Cardiac muscle cell (in vitro differentiated cells and primary cell): ENCODE measurements at places on chromosomes 4 and X.

GRCh38 chr4:97359826-97360225, 783.5 kb downstream of the STPG2 start:
- no peak for DNase-seq

- no peak for DNase-seq
Observed at GRCh38 chr4:61540944-61541343, 340.8 kb downstream of the ADGRL3 start.

- DNase-seq = peak; percentile 17
Observed at GRCh38 chr4:115325836-115326235, 212.4 kb upstream of the NDST4 start.

DNA sequence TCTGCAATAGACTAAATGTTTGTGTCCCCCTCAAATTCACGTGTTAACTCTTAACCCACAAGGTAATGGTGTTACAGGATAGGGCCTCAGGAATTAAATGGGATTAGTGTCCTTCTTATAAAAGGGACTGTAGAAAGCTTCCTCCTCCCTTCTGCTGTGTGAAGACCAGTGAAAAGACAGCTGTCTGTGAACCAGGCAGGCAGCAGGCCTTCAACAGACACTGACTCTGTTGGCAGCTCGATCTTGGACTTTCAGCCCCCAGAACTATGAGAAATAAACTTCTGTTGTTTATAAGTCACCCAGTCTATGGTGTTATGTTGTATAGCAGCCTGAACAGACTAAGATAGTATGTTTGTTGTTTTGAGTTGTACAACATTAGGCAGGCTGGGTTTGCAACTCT, 208.1 kb downstream of the GBA3 start:
- no peak for DNase-seq

GRCh38 chr4:37685161-37685822, 884 bp downstream of the RELL1 start:
- DNase-seq = peak; percentile 62

DNA sequence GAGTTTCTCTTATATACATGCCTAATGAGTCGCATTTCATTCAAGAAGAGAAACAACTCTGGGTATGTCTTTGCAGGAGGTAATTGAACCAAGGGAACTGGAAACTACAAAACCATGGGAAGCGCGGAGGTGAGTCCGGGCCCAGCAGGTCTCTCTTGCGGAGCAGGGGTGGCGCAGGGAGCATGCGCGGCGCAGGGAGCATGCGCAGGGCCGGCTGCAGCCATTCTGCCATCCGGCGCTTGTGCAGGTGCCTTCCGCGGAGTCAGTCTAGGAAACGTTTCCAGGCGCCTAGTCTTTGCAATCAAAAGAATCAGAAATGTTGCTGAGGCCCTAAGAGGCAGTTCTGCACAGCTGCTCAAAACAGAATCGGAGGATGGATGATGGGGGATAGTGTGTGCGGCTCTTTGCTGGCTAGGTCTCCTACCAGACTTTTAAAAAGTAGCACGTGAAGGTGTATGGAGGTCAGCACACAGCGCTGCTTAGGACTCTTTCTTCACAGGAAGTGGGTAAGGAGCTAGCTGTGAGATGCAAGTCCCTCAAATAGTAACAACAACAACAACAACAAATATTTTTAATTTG, 433.8 kb upstream of the FAT1 start:
- DNase-seq = no peak

- DNase-seq = no peak
Observed at GRCh38 chr4:151304226-151304625, 21.2 kb downstream of the SH3D19 start.

GRCh38 chr4:7831858-7832730, 107.6 kb downstream of the AFAP1 start:
- DNase-seq = no peak

DNA sequence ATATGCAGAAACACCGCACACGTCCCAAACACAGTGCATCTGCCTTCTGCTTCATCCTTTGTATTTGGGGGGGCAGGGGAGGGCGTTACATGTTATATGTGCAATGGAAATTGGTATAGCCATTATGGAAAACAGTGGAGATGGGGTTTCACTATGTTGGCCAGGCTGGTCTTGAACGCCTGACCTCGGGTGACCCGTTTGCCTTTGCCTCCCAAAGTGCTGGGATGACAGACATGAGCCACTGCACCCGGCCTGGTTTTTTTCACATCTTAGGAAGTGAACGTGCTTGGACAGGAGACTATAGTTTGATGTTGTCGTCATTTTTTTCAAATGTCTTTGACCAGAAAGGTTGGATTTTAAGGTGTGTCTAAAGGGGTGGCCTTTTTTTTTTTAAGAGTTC, 88.6 kb downstream of the DHRSX start:
- no peak for DNase-seq

DNA sequence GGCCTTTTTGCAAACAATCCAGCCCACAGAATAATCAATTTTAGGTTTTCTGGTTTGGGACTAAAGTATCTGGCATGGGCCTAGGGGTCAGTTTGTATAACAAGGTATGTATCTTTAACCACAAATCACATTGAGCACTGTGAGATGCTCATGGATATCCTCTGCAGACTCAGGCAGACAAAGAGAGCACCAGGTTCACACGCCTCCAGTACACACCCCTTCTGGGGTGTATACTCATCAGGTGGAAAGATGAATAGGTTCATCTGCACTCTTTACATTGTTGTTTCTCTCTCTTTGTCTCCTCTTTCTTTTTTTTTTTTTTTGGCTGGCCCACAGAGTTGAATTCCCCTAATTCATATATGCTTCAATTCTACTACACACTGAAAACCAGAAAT, 21.1 kb downstream of the TEC start:
- no peak for DNase-seq

- no peak for DNase-seq
Observed at GRCh38 chrX:137387646-137388045, 178.3 kb upstream of the ZIC3 start.

- DNase-seq = no peak
Observed at GRCh38 chr4:26400132-26400531, 79.3 kb downstream of the RBPJ start.

- no peak for DNase-seq
Observed at GRCh38 chr4:1380368-1381151, 25.7 kb downstream of the NKX1-1 start.

- DNase-seq = no peak
Observed at GRCh38 chr4:84718699-84719098, 135.8 kb downstream of the CDS1 start.

GRCh38 chr4:8651661-8652180, 59.2 kb downstream of the CPZ start:
- no peak for DNase-seq

GRCh38 chrX:25012793-25013631, 2.8 kb downstream of the ARX start:
- no peak for DNase-seq

- no peak for DNase-seq
Observed at GRCh38 chr4:140863197-140863596, 107.0 kb upstream of the TBC1D9 start.

DNA sequence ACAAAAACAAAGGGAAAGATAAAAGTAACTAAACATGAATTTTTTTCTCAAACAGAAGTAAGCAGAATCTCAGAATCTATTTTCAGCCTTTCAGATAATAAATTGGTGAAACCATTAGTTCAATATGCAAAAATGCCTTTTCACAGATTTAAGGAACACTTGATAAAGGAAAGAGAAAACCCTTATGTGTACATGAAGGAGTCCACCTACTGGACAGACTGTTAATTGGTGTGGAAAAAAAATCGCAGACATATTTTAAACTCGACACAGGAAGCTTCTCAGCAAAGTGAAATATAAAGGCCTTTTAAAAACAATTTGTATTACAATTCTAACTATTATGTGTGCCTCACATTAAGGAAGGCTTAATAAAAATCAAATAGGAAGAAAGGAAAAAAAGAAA, 22.3 kb downstream of the COX7B2 start:
- peak; percentile 9 for DNase-seq

DNA sequence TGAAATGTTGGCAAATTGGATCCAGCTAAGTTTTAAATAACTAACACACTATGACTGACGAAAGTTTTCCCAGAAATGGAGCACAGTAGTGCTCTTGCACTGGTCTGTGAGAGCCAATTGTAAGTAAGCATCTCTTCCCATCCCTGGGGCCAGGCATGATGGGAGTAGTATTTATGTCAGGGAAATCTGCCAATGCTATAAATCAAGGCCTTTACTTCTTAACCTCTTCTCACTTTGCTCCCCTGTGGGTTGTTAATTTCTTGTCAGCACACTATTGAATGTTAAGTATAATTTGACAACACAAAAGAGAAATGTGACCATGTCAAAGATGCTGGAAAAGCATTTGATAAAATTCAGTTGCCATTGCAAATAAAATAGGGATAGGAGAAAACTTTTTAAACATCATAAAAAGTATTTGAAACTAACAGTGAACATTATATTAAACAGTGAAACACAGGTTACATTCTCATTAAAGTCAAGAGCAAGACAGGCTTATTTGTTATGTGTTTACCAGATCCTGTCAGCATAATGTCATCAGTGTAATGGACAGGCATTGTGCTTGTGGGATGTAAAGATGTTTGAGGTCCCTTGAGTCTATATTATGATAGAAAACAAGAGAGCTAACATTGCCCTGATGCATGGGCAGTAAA, 5.0 kb downstream of the F8A1 start:
- DNase-seq = no peak

- no peak for DNase-seq
Observed at GRCh38 chr4:107629318-107629717, 90.7 kb downstream of the PAPSS1 start.

DNA sequence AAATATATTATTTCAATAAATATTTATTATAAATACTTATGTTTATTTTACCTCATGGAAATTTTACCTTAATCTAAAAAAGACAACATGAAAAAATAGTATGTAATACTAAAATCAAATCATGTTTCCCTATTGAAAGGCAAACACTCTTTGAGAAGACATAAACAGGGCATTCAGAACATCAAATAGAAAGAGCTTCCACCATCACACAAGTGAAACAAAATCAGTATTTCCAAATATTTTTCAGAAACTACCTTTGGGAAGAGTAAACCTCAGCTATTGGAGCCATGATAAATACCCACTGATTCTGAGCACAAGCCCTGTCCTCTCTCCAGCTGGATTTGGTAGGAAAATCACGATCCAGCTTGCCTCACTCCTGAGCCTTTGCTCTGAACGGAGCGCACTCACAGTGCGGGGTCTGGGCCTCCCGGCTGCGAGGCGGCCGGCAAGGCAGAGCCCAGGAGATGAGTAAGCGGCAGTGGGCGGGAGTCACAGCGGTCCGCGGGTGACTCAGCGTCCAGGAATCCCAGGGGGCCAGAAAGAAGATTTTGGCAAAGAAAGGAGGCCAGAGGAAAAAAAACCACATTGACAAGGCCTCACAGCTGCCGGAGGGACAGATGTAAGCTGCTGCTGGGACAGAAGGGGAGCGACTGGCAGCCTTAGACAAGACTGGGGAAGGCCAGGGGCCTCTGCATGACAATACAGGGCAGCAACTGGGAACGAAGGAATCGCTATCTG, 14.7 kb upstream of the ANXA5 start:
- peak; percentile 97 for DNase-seq

DNA sequence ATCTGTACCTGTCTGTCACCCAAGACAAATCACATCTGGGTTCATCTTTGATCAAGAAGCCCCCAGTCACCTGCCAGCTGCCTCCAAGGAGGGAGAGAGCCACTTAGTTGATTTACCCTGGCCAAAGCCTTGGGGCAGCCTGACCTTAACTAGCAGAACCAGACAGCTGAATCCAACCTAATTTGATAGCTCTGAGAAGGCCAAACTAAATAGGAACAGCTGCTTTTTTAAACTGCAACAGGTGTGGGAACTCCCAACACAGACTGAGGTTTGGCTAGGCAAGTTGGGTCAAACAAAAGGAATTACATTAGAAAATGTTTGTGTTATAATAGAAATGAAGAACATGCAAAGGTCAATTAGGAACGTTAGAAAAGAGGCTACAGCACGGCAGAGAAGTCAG, 375.7 kb downstream of the NLGN4X start:
- no peak for DNase-seq

DNA sequence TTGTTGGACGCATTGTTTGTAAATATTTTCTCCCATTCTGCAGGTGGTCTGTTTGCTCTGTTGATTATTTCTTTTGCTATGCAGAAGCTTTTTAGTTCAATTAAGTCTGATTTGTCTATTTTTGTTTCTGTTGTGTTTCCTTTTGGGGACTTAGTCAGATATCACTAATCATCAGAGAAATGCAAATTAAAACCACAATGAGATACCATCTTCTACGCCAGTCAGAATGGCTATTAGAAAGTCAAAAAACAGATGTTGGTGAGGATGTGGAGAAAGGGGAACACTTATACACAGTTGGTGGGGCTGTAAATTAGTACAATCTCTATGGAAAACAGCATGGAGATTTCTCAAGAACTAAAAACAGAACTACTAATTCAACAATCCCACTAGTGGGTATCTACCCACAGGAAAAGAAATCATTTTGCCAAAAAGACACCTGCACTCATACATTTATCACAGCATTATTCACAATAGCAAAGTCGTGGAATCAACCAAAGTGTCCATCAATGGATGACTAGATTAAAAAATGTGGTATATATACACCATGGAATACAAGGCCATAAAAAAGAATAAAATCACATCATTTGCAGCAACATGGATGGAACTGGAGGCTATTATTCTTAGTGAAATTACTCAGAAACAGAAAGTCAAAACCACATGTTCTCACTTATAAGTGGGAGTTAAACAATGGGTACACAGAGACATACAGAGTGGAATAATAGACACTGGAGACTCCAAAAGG, 8.1 kb downstream of the COQ2 start:
- no peak for DNase-seq

- DNase-seq = no peak
Observed at GRCh38 chrX:17214962-17215361, 160.0 kb upstream of the NHS start.

DNA sequence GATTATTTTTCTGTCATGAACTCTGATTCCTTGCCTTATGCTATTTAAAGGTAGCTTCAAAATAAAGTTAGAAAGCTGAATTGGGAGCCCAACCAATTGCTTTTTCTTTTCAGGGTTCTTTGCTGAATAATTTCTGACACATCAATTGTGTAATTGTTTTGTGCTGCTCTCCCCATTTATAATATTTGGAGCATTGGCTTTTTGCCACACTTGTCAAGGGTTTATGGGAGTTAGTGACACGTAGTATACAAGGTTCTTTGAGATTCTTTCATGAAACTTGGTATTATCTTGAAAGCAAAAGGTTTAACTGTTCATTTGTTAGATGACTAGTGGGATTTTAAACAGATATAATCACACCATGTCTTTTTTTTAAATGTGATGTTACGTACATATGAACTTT, 80.9 kb downstream of the POLA1 start:
- no peak for DNase-seq

GRCh38 chr4:60588556-60588955, 611.6 kb upstream of the ADGRL3 start:
- no peak for DNase-seq

- no peak for DNase-seq
Observed at GRCh38 chr4:181939199-181939945, 303.8 kb upstream of the TENM3 start.

GRCh38 chrX:41180194-41180908, 95.1 kb downstream of the USP9X start:
- DNase-seq = peak; percentile 67

GRCh38 chr4:38531141-38531727, 132.8 kb upstream of the KLF3 start:
- DNase-seq = peak; percentile 41

GRCh38 chr4:126264839-126265238, 950.1 kb downstream of the FAT4 start:
- peak; percentile 50 for DNase-seq

GRCh38 chr4:18213576-18214198, 192.1 kb upstream of the LCORL start:
- DNase-seq = no peak

- no peak for DNase-seq
Observed at GRCh38 chr4:36917413-36917812, 327.1 kb upstream of the NWD2 start.

GRCh38 chrX:139187738-139188137, 342.8 kb upstream of the F9 start:
- DNase-seq = no peak
